ENCODE measurements at places on chromosomes 2 and 18.

GRCh38 chr2:196534495-196534894 lies 105.0 kb upstream of the CCDC150 start:
- DNase-seq, result no peak

DNA sequence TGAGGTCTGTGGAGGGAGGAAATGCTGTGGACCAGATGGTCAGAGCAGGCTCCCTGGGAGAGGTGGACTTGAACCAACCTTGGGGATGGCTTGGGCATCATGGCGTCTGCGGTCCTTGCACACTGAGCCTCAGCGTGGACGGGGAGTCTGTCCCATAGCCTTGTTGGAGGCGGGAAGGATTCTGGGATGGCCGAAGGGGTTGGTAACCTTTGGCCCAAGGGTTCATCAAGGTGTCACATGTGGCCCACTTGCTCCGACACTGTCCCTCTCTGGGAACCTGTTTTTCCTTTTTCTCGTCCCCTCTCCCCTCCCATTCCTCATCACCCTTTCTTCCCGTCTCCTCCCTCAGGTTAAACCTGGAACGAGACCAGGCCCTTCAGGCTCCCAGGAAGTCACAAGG lies 66.4 kb downstream of the MAPK4 start:
- DNase-seq, result no peak

- no peak for DNase-seq
These were observed 10.6 kb upstream of the MOCOS start for GRCh38 chr18:36176711-36177110.

DNA sequence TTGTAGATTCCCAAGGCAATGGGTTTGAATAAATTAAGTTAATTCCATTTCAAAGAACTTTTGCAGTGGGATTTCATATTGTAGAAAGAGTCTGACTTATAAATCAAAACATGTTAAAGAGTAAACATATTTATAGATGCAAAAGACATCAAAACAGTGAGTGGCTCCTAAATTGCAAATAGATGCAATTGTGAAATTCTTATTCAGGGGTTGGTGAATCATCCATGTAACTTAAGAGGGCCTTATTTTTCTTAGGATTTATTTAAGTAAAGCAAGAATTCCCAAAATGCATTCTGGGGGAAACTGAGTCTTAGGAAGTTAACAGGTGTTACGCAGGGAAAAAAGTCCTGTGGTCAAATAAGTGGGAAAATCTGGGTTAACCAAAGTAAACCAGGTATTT lies 11.3 kb downstream of the TANC1 start:
- DNase-seq, result no peak

DNA sequence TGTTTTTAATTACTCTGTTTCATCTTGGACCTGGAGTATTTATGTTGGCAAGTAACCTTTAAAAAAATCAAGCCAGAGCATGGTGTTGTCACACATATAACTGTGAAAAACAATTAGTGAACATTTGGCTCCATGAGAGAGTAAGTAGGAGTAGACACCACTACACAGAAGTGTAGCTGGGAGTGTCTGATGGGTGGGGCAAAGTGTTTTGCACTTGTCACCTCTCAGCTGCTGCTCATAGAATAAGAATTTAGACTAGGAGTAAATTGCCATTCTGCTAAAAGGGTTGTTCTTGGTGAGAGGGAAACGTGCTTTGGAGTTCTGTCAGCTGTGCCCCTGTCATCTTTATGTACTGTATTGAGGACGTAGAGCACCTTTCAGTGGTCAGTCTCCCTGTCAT lies 114.5 kb downstream of the TTC27 start:
- DNase-seq, result no peak

GRCh38 chr18:23536204-23536603 lies 32.9 kb downstream of the RMC1 start:
- DNase-seq, result no peak

- no peak for DNase-seq
These were observed 70.2 kb upstream of the ITM2C start for GRCh38 chr2:230794497-230794896.

GRCh38 chr2:18339326-18339725 lies 221.1 kb downstream of the RDH14 start:
- no peak for DNase-seq

DNA sequence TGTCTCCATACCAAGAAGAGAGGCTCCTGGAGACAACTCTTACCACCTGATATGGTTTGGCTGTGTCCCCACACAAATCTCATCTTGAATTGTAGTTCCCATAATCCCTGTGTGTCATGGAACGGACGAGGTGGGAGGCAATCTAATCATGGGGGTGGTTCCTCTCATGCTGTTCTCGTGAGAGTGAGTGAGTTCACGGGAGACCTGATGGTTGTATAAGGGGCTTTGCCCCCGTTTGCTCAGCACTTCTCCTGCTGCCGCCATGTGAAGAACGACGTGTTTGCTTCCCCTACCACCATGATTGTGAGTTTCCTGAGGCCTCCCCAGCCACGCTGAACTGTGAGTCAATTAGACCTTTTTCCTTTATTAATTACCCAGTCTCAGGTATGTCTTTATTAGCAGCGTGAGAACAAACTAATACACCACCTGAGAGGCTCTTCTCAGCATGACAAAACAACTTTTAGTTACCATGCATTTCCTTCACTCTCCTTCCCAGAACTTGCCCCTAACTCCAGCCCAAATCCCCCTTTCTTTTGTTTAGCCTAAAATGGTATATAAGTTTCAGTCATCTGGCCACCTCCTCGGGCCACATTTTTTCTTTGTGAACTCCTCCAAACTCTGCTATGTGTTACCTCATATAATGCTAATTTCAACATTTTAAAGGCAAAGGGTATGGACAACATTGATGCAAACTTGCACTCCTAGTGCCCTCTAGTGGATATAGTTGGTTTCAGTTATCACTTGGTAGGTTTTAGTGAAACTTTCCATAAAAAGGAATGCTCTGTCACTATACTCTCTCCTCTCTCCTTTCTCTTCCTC lies 58.6 kb upstream of the SLC25A52 start:
- peak; percentile 4 for DNase-seq

DNA sequence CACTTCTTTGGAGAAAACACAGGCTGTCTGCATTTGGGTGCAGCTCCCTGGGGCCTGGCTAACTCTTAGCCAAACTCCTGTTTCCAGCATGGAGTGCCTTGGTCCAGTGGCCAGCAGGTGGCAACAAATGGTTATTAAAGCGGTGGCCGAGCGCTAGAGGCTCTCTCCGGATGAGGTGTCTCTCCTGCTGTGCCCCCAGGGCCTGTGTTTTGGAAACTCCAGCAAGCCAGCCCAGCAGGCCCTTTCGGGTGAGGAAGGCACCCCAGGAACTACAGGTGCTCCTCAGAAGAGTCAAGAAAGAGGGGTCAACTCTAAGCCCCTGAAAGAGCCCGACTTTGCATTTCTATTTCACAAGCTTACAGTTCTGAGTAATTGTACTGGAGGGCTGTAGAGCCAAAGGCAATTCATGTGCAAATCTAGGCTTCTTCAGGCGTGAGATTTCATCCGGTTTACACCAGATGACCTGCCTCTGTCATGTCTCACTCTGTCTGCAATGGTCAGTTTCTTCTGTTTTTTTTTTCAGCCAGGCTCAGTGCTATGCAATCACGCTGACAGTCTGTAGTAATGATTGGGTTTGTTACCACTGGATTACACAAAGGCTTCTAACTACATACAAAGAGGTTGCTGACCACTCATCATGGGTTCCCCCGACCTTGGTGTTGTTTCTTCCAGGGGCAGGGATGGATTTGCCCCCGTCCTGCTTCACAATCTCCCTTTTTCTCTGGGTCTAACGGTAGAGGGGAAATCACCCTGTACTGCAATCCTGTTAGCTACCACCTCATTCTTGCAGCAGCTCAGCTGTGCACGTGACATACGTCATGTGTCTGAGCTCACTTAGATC lies 7.6 kb upstream of the CHRNA1 start:
- no peak for DNase-seq

DNA sequence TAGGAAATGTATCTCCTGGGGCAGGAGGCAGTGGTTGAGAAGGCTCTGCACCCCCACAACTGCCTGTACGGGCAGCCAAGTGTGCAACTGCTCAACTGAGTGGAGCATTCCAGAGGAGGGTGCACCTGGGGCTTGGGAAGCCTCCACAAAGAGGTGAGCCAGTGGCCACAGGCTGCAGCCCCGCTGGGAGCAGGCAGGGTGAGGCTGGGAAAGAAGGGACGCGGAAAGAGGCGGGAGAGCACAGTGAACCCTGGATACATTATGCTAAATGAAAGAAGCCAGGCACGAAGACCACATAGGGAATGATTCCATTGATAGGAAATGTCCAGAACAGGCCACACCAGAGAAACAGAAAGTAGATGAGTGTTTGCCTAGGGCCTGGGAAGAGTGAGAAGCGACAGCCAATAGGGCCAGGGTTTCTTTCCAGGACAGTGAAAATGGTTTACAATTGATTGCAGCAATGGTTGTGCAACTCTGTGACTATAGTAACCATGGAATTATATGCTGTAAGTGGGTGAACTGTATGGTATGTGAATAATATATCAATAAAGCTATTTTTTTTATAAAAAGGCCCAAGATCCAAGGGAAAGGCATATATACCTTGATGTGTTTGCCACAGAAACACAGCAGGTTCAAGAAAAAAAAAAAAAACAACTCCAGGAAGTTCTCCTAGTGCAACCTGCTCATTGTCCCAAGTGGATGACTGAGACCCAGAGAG lies 82.4 kb downstream of the DDX1 start:
- no peak for DNase-seq

DNA sequence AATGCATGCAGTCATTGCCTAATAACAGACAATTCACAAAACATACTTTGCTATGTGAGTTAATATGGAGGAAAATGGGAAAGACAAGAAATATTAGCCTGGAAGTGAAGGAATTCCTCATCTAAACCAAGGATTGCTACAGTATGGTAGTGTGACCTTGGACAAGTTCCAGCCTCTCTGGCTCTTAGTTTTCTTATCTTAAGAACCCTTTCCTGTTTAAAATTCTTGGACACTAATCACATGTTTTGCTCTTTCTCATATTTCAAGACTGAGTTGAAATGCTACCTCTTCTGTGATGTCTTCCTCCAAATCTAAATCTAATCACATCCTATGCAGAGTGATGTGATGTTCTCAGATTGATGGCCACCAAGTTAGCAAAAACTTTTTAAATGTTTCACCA lies 20.8 kb upstream of the ADAM23 start:
- no peak for DNase-seq
